NCI-H226 (cell line): ENCODE measurements at places on chromosomes 2 and 18.

DNA sequence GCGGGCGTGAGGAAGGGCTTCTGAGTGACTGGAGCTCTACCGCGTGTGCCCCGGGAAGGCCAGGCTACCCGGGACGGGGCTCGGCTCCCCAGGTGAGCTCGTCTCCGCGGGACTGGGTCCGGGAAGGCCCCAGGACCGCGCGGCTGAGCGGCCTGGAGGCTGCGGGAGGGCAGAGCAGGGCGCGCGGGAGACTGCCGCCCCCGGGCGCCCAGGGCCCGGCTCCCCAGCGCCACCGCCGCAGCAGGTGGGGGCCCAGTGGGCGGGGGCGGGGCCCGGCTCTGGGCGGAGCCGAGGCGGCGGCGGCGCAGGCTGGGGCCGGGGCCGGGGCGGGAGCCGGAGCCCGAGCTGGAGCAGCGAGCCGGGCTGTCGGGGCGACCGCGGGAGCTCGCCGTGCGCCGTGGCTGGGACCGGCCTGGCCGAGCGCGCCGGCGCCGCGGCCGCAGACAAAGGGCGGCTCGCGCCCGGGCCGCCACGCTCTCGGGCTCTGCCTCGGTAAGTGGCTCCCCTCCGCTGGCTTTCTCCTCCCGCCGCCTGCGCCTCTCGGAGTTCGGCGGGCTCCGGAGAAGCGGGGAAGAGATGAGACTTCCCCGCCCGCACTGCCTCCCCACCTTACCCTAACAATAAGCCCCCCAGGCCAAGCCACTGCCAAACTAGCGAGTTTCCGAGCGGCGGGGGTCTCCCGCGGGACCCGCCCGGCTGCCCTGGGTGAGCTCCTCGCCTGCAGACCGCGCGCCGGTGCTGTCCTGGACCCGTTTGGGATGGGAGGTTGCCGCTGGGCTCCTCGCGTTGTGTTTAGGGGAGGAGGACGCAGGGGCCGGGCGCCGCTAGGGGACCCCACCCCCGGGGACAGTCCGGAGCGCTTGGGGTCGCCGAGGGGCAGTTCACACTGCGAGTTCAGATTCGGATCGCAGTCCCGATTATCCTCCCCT lies at the start of gene MAPK4:
MAPK4 (plus strand) TSS at position 336 of the 929 bp plus-strand sequence. CDS start 103,872 bp downstream, outside the sequence.
- no peak for DNase-seq

DNA sequence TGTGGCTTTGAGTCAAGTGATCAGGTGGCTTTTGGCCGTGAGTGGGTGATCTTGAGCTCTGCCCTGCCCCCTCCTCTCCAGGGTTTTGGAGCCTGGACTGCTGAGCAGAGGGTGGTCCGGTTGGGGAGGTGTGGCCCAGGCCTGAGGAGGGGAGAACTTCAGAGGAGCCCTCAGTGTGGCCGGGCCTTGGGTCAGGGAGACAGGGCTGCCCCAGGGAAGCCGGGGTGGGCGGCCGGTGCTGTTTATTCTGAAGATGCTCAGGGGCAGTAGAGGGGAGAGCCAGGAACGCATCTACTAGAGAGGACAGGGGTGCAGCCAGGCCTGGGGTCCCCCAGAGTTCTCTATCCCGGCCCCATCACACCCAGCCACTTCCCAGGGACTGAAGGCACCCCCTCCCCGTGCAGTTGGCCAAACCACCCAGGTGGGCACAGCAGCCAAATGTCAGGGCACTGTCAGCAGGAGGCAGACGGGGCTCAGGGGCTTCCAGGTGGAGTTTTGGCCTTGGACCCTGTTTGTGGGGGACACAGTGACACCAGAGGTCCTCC lies 963 bp downstream of the ERFE start:
- no peak for DNase-seq

DNA sequence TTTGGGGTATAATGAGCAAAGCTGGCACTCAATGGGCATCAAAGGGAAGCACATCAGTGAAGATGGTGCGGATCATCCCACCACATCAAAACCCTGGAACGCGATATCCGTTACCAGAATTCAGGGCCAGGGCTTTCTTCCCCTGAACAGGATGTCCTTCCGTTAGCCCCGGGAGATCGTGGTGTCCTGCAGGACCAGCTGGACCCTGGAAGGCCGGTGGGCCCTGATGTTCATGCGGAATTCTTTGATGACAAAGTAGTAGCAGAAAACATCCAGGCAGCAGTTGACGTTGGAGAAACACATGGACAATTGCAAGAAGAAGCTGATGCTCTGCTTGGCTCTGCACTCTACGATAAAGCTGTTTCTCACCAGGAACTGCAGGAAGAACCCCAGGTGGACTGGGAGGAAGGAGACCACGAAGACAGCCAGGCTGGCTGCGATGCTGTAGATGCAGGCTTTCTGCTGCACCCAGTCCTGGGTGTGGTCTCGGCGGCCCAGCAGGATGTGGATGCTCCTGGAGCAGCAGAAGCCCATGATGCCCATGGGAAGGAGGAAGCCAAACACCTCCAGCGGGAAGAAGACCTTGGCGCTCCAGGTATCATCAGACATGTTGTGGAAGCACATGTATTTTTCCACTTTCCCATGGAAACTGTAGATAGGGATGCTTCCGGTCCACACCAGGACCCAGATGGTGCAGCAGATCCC lies 15.0 kb downstream of the GPR55 start:
- no peak for DNase-seq

DNA sequence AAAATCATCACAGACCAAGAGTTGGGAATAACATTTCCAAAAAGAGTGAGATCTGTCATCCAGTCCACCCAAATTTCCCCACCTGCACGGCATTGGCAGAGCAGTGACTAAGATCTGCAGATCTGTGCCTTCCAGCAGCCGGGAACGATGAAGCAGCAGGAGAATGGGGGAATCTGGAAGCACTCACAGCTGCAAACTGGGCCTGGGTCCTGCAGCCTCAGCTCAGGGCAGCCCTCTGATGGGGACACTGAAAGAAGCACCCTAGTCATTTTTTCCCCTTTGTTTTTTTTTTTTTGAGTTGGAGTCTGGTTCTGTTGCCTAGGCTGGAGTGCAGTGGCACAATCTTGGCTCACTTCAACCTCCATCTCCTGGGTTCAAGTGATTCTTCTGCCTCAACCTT lies 4.4 kb upstream of the SAG start:
- DNase-seq = no peak

- peak; percentile 20 for DNase-seq
These were observed 38.3 kb upstream of the SMAD2 start for GRCh38 chr18:47968721-47969120.

DNA sequence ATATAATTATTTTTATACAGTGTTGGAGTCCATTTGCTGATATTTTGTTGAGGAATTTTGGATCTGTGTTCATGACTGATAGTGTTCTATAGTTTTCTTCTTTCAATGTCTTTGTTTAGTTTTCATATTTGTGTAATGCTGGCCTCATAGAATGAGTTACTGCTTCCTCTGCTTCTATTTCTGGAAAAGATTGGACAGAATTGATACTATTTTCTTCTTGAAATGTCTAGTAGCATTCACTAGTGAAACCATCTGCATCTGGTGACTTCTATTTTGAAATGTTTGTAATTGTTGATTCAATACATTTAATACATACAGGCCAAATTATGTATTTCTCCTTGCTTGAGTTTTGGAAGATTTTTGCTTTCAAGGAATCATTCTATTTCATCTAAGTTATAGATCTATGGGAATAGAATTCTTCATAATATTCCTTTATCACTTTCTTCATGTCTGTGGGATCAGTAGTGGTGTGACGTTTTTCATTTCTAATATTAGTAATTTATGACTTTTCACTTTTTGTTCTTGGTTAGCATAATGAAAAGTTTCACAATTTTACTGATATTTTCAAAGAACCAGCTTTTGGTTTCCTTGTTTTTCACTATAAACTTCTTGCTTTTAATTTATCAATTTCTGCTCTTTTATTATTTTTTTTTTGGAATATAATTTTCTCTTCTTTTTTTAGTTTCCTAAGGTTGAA lies 509.9 kb upstream of the VRK2 start:
- no peak for DNase-seq

DNA sequence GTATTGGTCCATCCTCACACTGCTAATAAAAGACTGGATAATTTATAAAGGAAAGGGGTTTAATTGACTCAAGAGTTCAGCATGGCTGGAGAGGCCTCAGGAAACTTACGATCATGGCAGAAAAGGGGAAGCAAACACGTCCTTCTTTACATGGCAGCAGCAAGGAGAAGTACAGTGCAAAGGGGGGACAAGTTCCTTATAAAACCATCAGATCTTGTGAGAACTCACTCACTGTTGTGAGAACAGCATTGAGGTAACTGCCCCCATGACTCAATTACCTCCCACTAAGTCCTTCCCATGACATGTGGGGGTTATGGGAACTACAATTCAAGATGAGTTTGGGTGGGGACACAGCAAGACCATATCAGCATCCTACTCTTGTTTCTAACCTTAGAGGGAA lies 37.0 kb downstream of the SP100 start:
- no peak for DNase-seq

DNA sequence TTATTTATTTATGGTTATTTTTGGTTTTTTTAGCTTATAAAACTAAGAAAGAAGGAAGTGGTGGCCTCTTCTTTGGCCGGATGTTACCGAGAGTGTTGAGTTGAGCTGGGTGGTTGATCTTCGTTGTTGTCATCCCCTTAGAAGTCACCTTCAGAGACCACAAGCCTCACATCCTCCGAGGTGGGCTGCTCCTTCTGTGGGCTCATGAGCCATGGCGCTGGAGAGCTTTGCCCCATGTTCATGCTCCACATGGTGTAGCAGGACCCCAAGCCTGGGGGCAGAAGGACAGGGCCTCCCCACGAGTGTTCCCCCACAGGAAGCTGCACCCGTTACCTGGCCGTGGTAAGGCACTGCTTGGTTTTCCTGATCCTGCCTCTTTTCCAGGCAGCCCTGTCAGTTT lies 23.4 kb downstream of the SNTG2 start:
- no peak for DNase-seq

DNA sequence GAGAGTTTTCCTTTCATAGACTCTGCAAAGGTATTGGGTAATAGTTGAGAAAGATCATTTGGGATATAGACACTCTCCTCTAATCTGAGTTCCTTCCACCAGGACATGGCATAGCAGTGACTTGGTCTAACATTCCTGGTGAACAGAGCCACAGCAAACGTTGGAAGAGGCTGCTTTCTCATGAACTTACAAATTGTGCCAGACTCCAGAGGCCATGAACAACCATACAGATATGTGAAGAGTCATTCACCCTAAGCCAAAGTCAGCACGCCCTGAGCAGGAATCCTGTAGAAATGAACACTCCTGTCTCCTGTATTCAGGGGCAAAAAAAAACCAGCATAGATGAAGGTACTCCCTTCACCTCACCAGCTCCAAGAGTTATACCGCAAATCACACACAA lies 152.8 kb downstream of the TMEM18 start:
- no peak for DNase-seq

DNA sequence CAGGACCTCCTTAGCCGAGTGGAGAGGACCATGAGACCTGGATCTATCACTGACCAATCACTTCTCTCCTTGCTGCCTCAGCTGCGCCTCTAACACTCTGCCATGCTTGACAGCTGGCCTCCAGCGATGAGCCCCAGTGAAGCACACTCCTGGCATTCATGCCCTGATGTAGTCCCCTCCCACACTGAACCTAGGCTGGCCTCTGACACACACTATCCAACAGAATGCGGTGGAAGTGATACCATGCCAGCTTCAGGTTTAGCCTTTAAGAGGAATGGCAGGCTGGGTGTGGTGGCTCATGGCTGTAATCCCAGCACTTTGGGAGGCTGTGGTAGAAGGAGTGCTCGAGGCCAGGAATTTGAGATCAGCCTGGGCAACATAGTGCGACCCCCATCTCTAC lies 73.7 kb upstream of the LAPTM4A start:
- DNase-seq = peak; percentile 9

DNA sequence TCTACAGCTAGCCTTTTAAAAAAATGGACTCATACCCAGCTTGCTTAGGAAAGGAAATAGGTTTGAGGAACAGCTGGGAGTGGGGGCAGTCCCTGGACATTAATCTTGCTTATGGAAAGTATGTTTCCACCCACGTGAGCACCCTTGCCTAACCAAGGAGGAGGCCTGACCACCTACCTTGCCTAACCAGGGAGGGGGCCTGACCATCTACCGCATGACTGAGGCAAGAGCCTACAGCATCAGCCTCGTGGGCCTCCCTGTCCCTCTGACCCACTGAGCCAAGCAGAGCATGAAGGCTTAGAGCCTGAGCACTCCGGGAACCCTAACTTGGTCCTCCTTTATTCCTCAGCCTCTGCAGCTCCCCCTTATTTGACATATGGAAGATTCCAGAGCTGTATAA lies 20.2 kb downstream of the PRKAG3 start:
- no peak for DNase-seq

GRCh38 chr2:146147448-146148012 lies 1627.6 kb upstream of the ZEB2 start:
- no peak for DNase-seq

- DNase-seq = no peak
These were observed 133.4 kb downstream of the RTP5 start for GRCh38 chr2:242002944-242003343.

- DNase-seq = peak; percentile 35
These were observed 1232.3 kb upstream of the ZEB2 start for GRCh38 chr2:145752091-145752806.

GRCh38 chr2:1864301-1864980 lies 120.1 kb upstream of the PXDN start:
- DNase-seq = no peak

DNA sequence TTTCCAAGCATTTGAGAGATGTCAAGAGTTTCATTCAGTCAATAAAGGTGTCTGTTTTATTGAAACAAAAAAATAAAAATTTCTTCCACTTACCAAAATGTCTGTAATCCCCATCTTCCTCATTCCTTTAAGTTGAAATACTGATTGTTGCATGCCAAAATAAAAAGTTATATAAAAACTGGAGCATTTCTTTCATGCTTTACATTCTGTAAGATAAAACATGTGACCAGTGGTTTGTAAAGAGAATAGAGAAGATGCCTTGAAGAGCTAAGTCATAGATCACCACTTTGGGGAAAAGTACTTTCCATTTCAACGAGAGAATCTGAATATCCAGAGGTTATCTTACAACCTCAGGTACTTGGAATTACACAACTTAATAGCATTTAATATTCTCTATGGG lies 35.9 kb upstream of the MYO1B start:
- peak; percentile 27 for DNase-seq

DNA sequence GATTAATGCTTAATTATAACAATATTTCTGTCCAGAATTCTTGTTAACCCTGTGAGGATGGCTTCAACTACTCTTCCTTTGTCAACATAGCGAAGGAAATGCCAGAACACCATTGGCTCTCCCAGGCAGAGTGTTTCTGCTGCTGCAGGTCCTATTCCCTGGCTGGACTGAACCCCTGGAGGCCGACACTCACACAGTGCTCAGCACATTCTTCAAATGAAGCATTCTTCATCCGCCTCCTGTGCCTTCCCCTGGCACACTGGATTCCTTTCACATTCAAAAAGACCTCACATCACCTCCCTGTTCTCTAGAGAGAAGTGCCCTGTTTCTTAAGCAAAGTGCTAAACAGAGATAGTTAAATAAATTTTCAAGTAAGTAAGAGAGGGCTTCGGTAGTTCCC lies 187.3 kb upstream of the MSH6 start:
- DNase-seq = no peak

DNA sequence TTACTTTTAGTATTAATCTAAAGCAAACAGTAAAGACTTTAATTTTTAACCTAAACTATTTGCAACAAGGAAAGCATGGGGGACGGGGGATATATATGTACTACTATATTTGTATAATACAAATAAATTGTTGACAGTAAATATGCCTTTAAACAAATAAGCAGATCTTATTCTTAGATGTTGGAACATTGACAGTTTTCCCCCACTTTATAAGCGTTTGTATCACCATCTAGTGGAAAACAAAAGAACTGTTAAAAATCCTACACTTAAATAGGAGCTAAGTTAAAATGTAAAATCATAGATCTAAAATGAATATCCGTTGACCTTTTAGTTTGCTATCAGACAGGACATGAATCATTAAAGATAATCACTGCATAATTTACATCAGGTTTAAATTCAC lies 50.0 kb downstream of the RBBP8 start:
- no peak for DNase-seq

GRCh38 chr2:48435909-48436308 lies 94.0 kb upstream of the STON1 start:
- DNase-seq = no peak
